Activated CD8-positive, alpha-beta T cell treated with anti-CD3 and anti-CD28 coated beads, Interleukin-2, amount 10 ng/mL, durations not matched to agents 7 days and 5 days (primary cell): ENCODE measurements at places on chromosomes 7 and 10. TPM values are rescaled to one million over a fixed set of nuclear protein-coding genes. Genes with fewer than 3 reads are reported as not detected.

Gene THNSL1
- 3.8 TPM for total RNA-seq

Gene GCK
- total RNA-seq, result not detected

Gene TMEM213
- not detected for total RNA-seq

Gene FKBP6
- not detected for total RNA-seq

Gene LRRTM3
- total RNA-seq, result not detected

Gene PNLIPRP1
- total RNA-seq, result not detected

Gene UBN2
- total RNA-seq, result 11.3 TPM

DNA sequence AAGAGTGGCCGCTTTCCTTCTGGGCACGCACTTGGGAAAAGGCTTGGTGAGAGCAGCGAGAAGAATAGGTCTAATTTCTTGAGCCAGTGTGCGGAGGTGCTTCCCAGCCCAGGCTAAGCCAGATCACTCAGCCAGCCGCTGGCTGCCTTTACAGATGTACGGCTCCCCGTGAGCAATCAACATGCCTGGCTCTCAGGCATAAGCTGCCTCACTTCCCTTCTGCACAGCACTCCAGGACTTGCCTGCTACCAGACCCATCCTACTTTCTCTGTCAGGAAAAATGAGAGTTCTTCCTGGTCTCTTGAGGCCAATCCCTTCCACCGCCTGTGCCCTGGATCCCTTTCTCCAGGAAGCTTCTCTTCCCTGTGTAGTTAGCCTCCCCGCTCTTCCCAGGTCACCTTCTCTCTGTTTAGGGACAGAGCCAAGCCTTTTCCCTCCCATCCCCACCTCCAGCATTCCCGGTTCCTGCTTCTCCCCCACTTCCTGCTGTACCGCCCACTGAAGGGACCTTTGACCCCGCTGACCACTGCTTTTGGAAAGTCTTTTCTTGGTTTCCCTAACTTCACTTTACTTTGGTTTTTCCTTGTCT is 1.1 kb upstream of the ACTR3C start:
- H3K27me3 ChIP-seq, result no peaks in the 10 kb centered on the region
- peak overlapping the region; percentile 91 for H3K4me3 ChIP-seq
- H3K36me3 ChIP-seq, result peaks cover 49% of the 10 kb centered on the region
- peak overlapping the region; percentile 97 for H3K27ac ChIP-seq
- peaks cover 30% of the 10 kb centered on the region for H3K4me1 ChIP-seq

GRCh38 chr7:71990138-71990462 is 422.0 kb downstream of the CALN1 start:
- H3K4me3 ChIP-seq, result no peak overlapping the region
- H3K36me3 ChIP-seq, result no peaks in the 10 kb centered on the region
- H3K27ac ChIP-seq, result no peak overlapping the region
- H3K4me1 ChIP-seq, result no peaks in the 10 kb centered on the region
- H3K27me3 ChIP-seq, result no peaks in the 10 kb centered on the region

DNA sequence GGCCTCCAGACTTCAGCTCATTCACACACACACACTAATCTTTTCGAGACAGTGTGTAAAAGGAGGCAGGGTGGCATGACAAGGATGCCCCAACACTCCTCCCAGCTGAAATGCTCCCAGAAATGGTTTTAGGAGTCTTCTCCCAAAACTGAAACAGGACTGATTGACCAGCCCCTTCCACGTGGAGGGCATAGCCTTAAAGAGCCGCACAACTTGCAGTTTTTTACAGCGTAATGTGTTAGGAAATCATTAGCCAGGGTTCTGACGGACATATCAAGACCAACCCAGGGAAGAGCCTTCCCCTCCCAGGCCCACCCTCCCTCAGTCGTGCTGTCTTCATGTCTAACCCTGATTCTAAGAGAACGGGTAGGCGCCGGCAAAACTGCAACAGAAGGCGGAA is 224.6 kb downstream of the TNS3 start:
- no peaks in the 10 kb centered on the region for H3K36me3 ChIP-seq
- no peak overlapping the region for H3K27ac ChIP-seq
- H3K27me3 ChIP-seq, result no peaks in the 10 kb centered on the region
- peaks cover 5% of the 10 kb centered on the region for H3K4me1 ChIP-seq
- H3K4me3 ChIP-seq, result no peak overlapping the region
- no peak for DNase-seq

DNA sequence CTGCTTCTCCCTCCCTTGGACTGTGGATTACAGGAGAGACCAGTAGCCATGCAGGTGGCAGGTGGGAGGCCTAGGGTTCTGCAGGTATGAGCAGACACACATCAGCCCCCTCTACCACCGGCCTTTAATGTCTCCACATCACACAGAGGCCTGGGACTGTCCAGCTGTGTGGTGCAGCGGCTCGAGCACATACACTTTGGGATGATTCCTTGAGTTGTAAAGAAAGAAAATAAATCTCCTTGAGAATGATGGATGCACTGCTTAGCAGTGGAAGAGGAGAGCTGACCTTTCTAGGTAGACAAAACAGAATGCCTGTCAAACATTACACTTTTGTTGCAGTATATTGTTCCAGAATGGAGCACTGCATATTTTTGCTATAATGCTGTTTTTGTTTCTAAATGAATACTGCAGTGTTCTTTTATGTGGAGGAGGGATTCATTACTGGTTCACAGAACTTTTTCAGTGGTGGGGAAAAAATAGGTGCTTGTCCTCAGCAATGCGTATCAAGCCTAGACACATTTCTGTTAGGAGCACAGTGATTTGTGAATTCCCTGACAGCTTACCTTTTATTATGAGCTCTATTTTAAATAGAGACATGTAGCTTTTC is 66.0 kb downstream of the PTPRE start:
- DNase-seq, result no peak
- H3K27me3 ChIP-seq, result peaks cover 15% of the 10 kb centered on the region

GRCh38 chr7:131652934-131653333 is 96.5 kb upstream of the PODXL start:
- H3K27me3 ChIP-seq, result no peaks in the 10 kb centered on the region
- no peak overlapping the region for H3K4me3 ChIP-seq
- no peaks in the 10 kb centered on the region for H3K36me3 ChIP-seq
- no peak for DNase-seq
- H3K27ac ChIP-seq, result no peak overlapping the region

GRCh38 chr10:13001041-13001886 is at the start of gene CCDC3:
Gene CCDC3 (minus strand): TSS chr10:13001713. CDS start chr10:13001570, 143 bp downstream.
- DNase-seq, result no peak
- H3K36me3 ChIP-seq, result no peaks in the 10 kb centered on the region

DNA sequence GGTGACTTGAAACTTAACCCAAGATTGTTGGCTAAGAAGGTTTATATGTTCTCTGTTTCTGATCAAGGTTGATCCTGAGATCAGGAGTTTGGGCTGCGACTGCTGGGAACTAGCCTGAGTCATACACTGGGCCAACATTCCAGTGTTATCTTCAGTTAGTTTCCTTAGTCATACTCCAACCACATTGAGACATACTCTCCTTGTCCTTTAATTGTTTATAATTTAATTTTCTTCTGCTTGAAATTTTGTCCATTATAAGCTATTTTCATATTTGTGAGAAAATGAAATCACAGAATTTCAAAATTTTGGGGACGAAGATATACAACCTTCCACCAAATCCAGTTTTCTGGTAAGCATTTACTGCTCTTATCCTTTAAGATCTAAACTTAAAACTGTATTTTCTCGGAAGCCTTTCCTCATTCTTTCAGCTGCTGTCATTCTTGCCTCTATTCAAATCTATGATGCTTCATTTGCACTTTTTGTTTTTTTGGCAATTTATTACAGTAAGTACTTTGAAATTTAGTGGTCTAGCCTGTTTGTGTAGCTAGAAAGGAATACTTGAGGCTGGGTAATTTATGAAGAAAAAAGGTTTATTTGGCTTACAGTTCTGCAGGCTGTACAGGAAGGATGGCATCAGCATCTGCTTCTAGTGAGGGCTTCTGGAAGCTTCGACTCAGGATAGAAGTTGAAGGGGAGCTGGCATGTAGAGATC is 63.4 kb upstream of the POT1 start:
- H3K27me3 ChIP-seq, result no peaks in the 10 kb centered on the region
- H3K4me1 ChIP-seq, result no peaks in the 10 kb centered on the region
- H3K27ac ChIP-seq, result no peak overlapping the region
- no peaks in the 10 kb centered on the region for H3K36me3 ChIP-seq
- DNase-seq, result no peak

- H3K27ac ChIP-seq, result no peak overlapping the region
- H3K27me3 ChIP-seq, result no peaks in the 10 kb centered on the region
- H3K4me1 ChIP-seq, result no peaks in the 10 kb centered on the region
- H3K4me3 ChIP-seq, result no peak overlapping the region
- no peak for DNase-seq
These were observed 75.9 kb downstream of the BUB3 start for GRCh38 chr10:123229927-123230630.

DNA sequence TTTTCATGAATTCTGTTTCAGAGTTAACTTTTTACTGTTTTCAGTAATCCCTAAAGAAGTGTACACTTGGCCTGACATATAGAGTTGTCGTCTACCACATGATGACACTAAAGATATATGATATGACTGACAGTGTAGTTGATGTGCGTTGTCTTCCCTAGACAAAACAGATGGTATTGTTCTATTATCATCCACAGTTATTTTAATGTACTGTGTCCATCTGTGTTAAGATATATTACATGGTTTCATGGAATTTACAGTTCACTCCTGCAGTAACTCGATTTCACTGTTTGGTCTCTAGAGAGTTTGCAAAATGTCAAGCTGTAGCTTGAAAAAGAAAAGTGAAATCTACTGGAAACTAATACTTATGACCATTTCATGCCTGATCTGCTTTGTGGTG is 18.1 kb downstream of the FOXP2 start:
- H3K4me3 ChIP-seq, result no peak overlapping the region
- no peak overlapping the region for H3K27ac ChIP-seq
- H3K4me1 ChIP-seq, result no peaks in the 10 kb centered on the region
- no peak for DNase-seq
- no peaks in the 10 kb centered on the region for H3K27me3 ChIP-seq
- H3K36me3 ChIP-seq, result no peaks in the 10 kb centered on the region

- no peaks in the 10 kb centered on the region for H3K4me1 ChIP-seq
- H3K27ac ChIP-seq, result no peak overlapping the region
- H3K36me3 ChIP-seq, result no peaks in the 10 kb centered on the region
- H3K4me3 ChIP-seq, result no peak overlapping the region
- DNase-seq, result no peak
- no peaks in the 10 kb centered on the region for H3K27me3 ChIP-seq
These were observed 65.1 kb upstream of the VSTM2A start for GRCh38 chr7:54477083-54477482.

DNA sequence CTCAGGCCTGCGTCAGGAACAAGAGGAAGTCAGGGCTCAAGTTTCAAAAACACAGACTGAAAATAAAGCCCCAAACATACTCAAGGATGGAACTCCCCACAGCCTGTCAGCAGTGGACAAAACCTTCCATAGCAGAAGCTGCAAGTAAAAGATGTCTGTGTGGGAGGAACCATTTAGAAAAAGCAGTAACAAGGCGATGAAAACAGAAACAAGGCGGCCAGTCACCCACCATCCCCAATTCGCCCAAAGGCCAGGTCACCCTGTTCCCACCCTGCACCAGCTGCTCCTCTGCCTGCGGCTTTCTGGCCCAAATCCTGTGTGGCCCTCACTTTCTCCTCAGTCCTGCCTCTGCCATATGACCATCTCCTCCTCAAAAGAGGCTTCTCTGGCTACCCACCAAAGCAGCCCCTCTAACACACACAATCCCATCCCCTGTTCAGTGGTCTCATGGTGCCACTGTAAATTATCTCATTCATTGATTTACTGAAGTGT is 27.8 kb downstream of the KCNMA1 start:
- DNase-seq, result no peak
- H3K27ac ChIP-seq, result no peak overlapping the region
- H3K36me3 ChIP-seq, result no peaks in the 10 kb centered on the region

DNA sequence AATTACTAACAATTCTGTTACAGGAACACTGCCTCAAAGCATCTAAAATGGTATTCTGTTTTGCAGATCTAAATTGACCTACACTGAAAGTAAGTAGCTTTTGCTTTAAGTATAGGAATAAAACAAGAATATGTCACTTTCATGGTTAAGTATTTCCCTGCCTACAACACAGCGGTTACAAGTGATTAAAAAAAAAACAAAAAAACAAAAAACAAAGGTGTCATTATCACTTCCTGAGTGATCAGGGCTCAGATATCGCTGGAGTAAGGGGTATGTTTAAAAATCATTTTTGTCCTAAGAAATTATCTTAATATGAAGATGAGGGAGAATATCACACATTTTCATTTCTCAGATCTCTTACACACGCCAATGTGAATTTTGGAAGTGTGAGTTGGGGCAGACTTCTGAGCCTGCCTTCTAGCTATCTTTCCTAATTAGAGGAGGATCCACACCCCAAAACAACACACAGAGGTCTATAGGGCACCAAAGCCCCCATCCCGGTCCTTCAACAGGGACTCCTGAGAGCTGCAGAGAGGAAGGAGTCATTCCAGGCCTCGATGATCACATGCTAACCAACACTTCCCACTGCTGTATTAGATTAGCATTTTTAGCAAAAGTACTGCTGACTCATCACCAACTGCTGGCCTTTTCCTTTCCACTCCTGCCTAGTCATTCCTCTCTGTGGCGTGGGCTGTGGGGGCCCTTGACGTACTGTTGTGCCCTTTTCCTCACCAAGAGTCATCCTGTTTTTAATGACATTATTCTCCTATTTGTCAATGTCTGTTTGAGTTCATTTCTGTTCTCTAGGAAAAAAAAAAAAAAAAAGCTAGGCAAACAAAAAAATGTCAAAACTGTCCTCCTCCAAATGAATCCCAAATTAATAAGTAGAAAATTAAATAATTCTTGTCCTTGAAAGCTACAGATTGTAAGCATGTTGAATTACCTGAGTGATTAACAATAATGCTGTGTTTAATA is 31.2 kb downstream of the PRTFDC1 start:
- no peaks in the 10 kb centered on the region for H3K27me3 ChIP-seq
- H3K36me3 ChIP-seq, result peaks cover 38% of the 10 kb centered on the region
- H3K4me1 ChIP-seq, result peaks cover 21% of the 10 kb centered on the region
